ENCODE measurements at places on chromosomes 12 and 14.

DNA sequence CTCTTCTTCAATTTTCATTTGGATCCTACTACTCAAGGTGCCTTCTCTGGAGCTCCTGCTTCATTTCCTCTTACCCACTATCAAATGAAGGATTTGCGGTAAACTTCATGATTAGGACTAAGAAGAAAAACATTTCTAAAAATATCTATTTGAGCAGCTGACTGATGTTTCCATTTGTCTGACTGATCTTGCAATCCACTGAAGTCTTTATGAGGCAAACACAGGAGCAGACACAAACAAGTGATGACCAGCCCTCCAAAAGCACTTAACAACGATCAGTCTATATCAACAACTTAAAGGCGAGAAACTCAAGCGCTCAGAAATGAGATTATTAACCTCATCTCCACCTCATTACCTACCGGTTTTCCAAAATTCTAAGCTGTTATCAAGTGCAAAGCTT is 26.2 kb downstream of the OSBPL8 start:
- DNase-seq, result no peak

DNA sequence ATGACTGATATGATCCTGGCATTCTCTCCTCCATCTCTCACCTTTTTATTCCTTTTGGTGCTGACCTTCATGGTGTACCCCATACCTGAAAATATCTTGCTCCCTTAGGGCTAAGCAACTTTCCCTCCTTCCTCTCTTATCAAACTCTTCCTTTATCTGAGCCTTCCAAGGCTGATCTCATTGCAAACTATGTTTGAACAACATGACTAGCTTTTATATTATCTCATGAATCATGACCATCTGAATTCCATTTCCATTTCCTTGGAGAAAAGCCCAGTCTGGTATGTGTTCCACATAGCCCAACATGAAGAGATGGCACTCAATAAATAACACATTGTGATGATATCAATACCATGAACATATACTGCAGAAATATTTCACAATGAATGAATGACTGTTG is 111.6 kb downstream of the TSPAN8 start:
- DNase-seq, result no peak

DNA sequence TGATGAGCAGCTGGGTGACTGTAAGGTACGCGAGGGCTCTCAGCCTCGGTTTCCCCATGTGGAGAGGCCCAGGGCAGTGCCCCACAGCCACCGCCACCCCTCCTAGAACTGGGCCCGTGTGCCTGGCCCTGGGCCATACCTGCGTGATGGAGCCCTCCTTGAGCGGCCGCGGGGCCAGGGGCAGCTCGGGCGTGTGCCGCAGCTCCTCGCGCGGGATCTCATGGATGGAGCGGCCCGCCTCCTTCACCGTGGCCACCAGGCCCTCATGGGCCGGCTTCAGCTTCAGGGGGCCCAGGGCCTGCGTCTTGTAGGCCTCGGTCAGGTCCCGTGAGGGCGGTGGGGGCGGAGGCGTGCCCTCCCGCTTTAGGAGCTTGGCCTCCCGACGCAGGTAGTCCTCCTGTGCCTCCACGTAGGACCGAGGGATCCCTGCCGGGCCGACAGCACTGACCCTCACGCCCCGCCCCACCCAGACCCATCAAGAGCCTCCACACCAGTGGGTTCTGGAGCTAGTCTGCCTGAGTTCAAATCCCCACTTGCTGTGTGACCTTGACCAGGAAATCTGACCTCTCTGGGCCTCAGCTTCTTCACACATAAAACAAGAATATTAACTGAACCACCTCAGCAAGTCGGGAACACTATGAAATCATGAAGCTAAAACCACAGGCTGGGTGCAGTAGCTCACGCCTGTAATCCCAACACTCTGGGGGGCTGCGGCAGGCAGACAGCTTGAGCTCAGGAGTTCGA is 51.7 kb downstream of the RFLNA start:
- no peak for DNase-seq

- no peak for DNase-seq
Measured at GRCh38 chr14:55638665-55639064, 58.7 kb downstream of the KTN1 start.

DNA sequence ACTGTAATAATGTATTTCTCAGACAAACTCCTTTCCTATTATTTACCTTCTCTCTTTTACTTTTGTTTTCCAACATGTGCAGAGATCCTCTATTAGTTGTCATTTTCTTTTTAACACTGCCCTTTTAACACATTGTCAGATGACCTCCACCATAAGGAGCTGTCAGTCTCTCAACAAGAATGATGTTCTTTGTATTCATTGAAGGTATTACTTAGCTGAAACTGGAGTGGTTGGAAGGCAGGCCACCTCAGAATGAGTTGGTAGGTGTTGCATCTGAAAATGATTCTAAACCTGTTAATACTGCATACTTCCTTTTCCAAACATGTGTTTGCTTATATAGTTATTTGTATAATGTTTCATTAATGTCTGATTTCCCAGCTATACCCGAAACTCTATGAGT is 16.9 kb downstream of the TMEM117 start:
- DNase-seq, result no peak

DNA sequence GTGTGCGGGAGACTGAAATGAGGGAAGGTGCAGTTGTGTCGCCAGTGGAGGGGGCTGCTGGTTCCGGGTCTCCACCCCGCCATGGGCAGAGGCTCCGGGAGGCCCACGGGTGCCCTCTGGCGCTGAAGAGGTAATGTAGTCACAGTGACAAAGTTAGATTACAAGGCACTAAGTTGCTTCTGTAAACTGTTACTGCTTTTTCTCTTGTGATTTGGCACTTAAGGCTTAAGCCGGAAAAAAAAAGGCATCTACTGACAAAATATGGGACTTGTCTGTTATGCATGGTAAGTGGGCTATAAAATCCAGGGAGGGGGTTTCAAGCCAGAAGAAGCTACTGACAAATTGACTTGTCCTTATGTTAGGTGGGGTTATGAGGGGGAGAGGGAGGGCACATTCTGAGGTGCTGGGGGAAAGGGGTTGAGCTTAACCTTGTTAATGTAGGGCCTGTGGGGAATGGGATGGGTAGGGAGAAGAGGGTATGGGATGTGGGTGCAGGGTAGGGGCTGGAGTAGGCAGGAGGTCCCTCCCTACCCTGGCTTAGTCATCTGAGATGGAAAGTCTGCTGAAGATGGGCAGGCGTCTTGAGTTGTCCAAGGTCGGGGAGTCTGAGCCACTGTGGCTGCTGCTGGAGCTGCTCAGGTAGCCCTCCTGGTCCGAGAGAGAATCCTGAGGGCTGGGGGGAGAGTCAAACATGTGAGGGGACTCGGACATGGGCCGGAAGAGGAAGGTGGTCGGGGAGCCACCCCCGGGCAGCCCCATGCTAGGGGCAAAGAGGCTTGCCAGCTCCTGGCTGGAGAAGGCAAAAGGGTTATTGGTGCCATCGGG is 3.7 kb downstream of the ZFP36L1 start:
- peak; percentile 82 for DNase-seq

GRCh38 chr14:25090716-25091454 is 40.9 kb upstream of the STXBP6 start:
- DNase-seq, result peak; percentile 32

- no peak for DNase-seq
Measured at GRCh38 chr14:76834241-76834661, 8.0 kb downstream of the LRRC74A start.

DNA sequence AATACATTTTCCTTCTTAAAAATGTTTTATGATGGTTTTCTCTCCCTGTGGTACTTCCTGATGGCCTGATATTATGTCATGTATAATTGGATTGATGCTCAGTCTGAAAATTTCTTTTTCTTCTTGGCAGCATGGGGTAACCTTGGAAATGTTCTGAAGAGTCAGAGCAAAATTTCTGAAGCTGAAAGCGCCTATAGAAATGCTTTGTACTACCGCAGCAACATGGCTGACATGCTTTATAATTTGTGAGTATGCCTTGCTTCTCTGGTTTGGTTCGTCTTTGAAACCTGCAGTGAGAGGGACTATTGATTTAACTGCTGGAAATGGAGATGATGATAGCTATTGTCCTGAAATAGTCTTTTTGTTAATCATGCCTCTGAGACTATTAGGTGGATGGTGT is 243.6 kb downstream of the TMTC2 start:
- no peak for DNase-seq

DNA sequence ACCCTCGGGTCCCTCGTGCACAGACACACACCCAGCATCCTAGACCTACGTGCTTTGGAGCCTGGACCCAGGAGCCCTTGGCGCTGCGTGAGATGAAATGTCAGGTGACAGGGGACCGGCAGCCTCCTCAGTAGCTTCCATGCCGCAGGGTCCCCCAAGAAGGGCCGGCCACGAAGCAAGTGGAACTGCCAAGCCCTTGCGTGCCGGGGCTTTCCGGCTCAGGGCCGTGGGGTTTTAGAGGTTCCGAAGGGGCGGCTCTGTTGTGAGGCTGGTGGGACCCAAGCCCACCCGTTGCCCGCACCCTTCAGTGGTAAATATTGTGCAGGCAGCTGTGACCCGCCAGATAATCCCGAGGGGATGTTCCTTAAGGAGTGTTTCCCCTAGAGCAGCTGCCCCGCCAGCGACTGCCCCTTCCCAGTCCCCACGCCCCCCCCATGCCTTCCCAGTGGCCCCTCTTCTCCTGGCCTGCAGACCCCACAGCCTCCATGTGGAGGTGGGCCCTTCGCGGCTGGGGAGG is 133.7 kb downstream of the ADGRD1 start:
- DNase-seq, result no peak

GRCh38 chr14:39212034-39212433 is 21.7 kb upstream of the MIA2 start:
- DNase-seq, result no peak

GRCh38 chr12:29455087-29455486 is 42.4 kb downstream of the OVCH1 start:
- DNase-seq, result no peak

- no peak for DNase-seq
Measured at GRCh38 chr14:101177301-101177971, 273.9 kb upstream of the RTL1 start.

GRCh38 chr12:16076970-16077522 is 165.9 kb downstream of the DERA start:
- no peak for DNase-seq

- DNase-seq, result no peak
Measured at GRCh38 chr12:55074806-55075205, 51.4 kb upstream of the OR9K2 start.

DNA sequence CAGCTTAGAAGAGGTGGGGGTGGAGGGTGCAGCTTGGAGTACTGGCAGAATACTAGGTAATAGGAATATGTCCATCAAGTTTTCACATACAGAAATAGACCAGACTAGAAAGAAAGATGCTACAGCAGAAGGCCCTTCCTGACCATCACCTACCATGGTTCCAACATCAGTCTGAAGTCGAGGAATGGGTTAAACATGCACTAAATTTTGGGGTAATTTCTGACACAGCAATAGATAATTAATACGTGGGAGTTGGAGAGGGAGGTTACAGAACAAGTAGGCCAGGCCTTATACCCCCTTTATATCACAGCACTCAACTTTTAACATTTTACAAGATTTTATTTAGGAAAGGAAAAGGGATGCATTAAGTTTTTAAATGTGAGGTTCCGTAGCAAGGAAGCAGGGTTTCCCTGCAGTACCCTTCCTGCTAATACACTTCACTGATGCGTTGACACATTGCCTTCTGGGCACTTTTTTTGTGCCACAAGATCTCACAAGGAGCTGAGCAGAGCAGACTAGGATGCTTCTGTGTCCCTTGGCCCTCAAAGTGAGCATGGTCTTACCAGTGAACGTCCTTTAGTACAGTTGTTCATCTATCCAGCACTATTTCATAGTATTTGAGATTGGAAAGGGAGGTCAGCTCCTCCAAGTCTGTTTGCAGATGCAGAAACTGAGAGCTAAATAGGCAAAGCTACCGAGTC is 50.8 kb downstream of the EID3 start:
- no peak for DNase-seq

GRCh38 chr12:85509857-85510256 is 229.8 kb downstream of the ALX1 start:
- DNase-seq, result no peak

GRCh38 chr14:84477996-84478395 is 1051.9 kb upstream of the FLRT2 start:
- DNase-seq, result no peak

DNA sequence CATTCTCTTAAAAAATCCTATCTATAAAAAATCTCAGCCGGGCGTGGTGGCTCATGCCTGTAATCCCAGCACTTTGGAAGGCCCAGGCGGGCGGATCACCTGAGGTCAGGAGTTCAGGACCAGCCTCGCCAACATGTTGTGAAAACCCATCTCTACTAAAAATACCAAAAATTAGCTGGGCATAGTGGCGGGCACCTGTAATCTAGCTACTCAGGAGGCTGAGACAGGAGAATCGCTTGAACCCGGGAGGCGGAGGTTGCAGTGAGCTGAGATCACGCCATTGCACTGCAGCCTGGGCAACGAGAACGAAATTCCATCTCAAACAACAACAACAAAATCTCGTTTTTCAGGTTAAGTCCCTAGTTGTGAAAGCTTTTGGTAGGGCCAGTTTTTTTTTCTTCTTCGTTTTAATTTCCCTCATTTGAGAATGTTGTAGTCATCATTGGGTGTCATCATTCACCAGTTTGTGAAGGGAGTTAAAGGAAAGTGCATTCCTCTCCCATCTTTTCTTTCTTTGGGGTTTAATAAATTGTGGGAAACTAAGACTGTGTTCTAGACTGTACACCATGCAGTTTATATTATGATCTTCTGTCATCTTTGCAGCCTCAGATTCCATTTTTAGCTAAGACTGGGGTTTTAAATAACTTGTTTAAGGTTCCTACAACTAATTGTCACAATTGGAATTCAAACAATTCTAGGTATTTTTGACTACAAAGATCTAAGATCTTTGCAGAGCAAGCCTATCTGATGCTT is 23.9 kb downstream of the MDM2 start:
- no peak for DNase-seq

- DNase-seq, result no peak
Measured at GRCh38 chr14:99029145-99029915, 242.7 kb downstream of the BCL11B start.

DNA sequence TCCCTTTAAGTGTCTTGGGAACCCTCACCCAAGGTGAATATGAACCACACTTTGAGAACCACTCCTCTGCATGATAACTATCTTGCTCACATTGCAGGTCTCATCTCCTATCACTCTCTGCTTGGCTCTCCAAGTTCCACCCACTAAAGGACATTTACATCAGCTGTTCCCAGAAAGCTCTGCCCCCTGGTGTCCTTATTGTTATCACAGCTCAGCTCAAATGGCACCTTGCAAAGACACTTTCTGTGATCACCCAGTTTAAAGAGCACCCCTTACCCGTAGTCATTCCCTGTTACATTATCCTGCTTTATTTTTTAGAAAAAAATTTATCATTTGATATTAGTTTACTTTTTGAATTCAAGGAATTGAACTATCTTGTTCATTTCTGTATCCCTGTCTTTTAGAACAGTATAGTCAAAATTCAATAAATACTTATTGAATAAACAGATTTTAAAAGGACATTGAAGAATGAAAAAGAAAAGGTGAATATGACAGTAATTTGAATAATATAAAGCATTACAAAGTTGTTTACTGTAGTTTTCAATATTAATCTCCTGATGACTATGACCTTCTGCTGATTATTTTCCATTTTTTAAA is 20.5 kb upstream of the GUCY2C start:
- peak; percentile 64 for DNase-seq

DNA sequence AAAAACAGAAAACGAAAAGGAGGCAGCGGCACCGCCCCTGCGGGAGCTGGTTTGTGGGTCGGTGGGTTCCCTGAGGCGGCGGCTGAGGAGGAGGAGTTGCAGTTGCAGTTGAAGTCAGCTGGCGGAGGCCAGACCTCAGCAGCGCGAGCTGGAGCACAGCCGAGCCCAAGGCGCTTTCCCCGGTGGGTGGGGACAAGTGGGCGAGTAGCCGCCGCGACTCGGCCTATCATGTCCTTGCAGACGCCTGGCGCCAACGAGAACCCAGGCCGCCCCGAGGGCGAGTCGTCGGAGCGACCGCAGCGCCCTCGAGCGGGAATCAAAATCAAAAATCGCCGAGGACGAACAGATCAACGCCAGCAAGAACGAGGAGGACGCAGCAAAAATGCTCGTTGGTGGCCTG is 12.7 kb upstream of the CLEC1A start:
- peak; percentile 82 for DNase-seq
